ENCODE measurements at places on chromosomes 16 and 17. TPM values are rescaled to one million over a fixed set of nuclear protein-coding genes. Genes with fewer than 3 reads are reported as not detected.

Gene EIF3CL
- 46.2 TPM for total RNA-seq

GRCh38 chr16:79970551-79971236 is 370.2 kb upstream of the MAF start:
- H3K27ac ChIP-seq = no peak overlapping the region
- no peaks in the 10 kb centered on the region for H3K27me3 ChIP-seq
- no peaks in the 10 kb centered on the region for H3K36me3 ChIP-seq
- H3K4me3 ChIP-seq = no peak overlapping the region
- no peaks in the 10 kb centered on the region for H3K4me1 ChIP-seq

- no peaks in the 10 kb centered on the region for H3K36me3 ChIP-seq
- no peaks in the 10 kb centered on the region for H3K27me3 ChIP-seq
- no peak overlapping the region for H3K27ac ChIP-seq
- H3K4me1 ChIP-seq = no peaks in the 10 kb centered on the region
- no peak for DNase-seq
- no peak overlapping the region for H3K4me3 ChIP-seq
Measured at GRCh38 chr17:82316651-82317393, 586 bp downstream of the CD7 start.

GRCh38 chr16:85104821-85105391 is 7.4 kb downstream of the CIBAR2 start:
- H3K27ac ChIP-seq = no peak overlapping the region
- H3K36me3 ChIP-seq = no peaks in the 10 kb centered on the region
- no peaks in the 10 kb centered on the region for H3K4me1 ChIP-seq
- no peaks in the 10 kb centered on the region for H3K27me3 ChIP-seq

DNA sequence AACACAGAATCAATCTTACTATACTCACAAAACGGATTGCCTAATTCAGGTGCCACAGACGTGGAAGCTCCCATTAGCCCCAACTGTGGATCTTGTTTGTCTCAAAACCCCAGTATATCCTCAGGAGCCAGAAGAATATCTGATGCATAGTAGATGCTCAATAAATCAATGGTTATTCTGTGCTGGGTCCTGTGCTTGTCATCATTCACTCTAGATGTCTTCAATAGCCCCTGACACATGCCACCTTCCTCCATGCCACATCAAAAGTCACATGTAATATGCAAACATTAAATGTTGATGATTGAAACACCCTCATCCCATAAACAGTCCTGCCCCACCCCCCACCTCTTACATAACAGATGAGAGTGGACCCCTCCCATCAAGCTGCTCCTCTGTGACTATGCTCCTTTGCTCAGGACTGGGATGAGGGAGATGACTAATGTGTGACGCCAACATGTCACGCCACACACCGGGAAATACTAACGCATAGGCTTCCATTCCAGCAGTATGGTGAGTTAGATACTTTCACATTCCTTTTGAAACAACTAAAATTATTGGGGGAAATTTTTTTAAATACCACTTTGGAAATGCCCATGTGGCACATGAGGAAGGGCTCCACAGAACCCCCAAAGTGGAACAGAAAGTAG is 267.6 kb upstream of the SDK2 start:
- H3K27ac ChIP-seq = no peak overlapping the region
- no peaks in the 10 kb centered on the region for H3K27me3 ChIP-seq
- no peak for DNase-seq
- no peaks in the 10 kb centered on the region for H3K36me3 ChIP-seq
- H3K4me1 ChIP-seq = no peaks in the 10 kb centered on the region
- no peak overlapping the region for H3K4me3 ChIP-seq

Gene IKZF3
- total RNA-seq = 0.43 TPM

- H3K36me3 ChIP-seq = no peaks in the 10 kb centered on the region
- no peak for DNase-seq
- peak overlapping the region; percentile 42 for H3K27ac ChIP-seq
- no peak overlapping the region for H3K4me3 ChIP-seq
Measured at GRCh38 chr16:85126705-85127378, 14.6 kb upstream of the CIBAR2 start.

- no peaks in the 10 kb centered on the region for H3K27me3 ChIP-seq
- peaks cover 55% of the 10 kb centered on the region for H3K4me1 ChIP-seq
- peak overlapping the region; percentile 93 for H3K27ac ChIP-seq
- no peak for DNase-seq
- no peaks in the 10 kb centered on the region for H3K36me3 ChIP-seq
Measured at GRCh38 chr17:59783221-59784047, 76.0 kb downstream of the VMP1 start.

Gene VMO1
- total RNA-seq = 1.7 TPM

GRCh38 chr16:84656649-84657048 is 8.3 kb downstream of the KLHL36 start:
- H3K27me3 ChIP-seq = no peaks in the 10 kb centered on the region
- H3K36me3 ChIP-seq = peaks cover 7% of the 10 kb centered on the region
- H3K4me1 ChIP-seq = no peaks in the 10 kb centered on the region
- no peak for DNase-seq
- no peak overlapping the region for H3K27ac ChIP-seq

Gene CSH1
- not detected for total RNA-seq

Gene SEPTIN12
- not detected for total RNA-seq

Gene CXCL16
- total RNA-seq = 11.6 TPM

DNA sequence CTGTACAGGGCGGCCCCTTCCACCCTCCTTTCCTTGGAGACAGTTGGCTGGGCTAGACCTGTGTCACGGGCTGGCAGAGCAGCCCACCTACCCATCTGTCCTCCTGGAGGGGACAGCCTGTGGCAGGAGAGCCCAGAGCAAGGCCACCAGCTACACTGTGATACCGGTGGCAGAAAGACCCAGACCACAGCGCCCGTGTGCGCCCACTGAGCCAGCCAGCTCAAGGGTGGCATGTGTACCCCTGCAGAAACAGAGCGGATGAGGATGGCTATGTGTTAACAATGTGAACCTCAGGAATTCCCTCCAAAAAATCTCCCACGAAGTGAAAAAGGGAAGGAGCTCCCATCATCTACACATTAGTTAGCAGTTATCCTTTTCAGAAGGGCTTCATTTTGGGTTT is 7.1 kb downstream of the HBQ1 start:
- H3K4me3 ChIP-seq = no peak overlapping the region
- no peak for DNase-seq
- H3K4me1 ChIP-seq = no peaks in the 10 kb centered on the region
- no peaks in the 10 kb centered on the region for H3K27me3 ChIP-seq
- H3K27ac ChIP-seq = no peak overlapping the region
- H3K36me3 ChIP-seq = peaks cover 40% of the 10 kb centered on the region

GRCh38 chr17:43784068-43784467 is 3.8 kb downstream of the CFAP97D1 start:
- no peak overlapping the region for H3K4me3 ChIP-seq
- H3K4me1 ChIP-seq = no peaks in the 10 kb centered on the region
- DNase-seq = no peak
- no peaks in the 10 kb centered on the region for H3K27me3 ChIP-seq
- H3K27ac ChIP-seq = no peak overlapping the region
- H3K36me3 ChIP-seq = no peaks in the 10 kb centered on the region

DNA sequence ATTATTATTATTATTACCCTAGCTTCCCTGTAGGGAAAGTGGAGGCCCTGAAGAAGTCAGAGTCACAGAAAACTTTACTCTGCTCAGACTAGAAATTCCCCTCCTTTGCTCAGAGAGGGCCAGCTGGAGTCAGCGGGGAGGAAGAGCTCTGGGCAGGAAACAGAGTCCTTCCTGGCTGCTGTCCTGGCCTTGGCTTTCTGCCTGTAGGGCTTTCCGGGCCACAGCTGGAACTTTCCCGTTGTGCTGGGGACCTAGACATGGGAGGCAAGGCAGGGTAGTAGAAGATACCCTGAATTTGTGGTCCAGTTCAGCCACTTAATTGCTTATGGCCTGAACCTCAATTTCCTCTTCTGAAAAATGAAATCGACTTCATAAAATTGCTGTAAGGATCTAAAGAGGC is 14.0 kb upstream of the CCL2 start:
- no peak overlapping the region for H3K4me3 ChIP-seq
- DNase-seq = no peak
- H3K4me1 ChIP-seq = peaks cover 5% of the 10 kb centered on the region
- H3K27me3 ChIP-seq = no peaks in the 10 kb centered on the region
- H3K36me3 ChIP-seq = no peaks in the 10 kb centered on the region

- H3K27ac ChIP-seq = no peak overlapping the region
- DNase-seq = no peak
- peaks cover 27% of the 10 kb centered on the region for H3K4me1 ChIP-seq
- peak overlapping the region; percentile 59 for H3K4me3 ChIP-seq
Measured at GRCh38 chr16:649631-650030, 466 bp downstream of the WDR90 start.

- peak; percentile 15 for DNase-seq
- H3K4me3 ChIP-seq = no peak overlapping the region
- no peaks in the 10 kb centered on the region for H3K27me3 ChIP-seq
- H3K27ac ChIP-seq = no peak overlapping the region
- no peaks in the 10 kb centered on the region for H3K4me1 ChIP-seq
- no peaks in the 10 kb centered on the region for H3K36me3 ChIP-seq
Measured at GRCh38 chr16:72455743-72456659, 284.0 kb upstream of the PMFBP1 start.

GRCh38 chr16:50351952-50352351 is 16.8 kb downstream of the BRD7 start:
- H3K4me1 ChIP-seq = no peaks in the 10 kb centered on the region
- peaks cover 11% of the 10 kb centered on the region for H3K36me3 ChIP-seq
- H3K27me3 ChIP-seq = no peaks in the 10 kb centered on the region
- H3K4me3 ChIP-seq = no peak overlapping the region
- DNase-seq = no peak
- no peak overlapping the region for H3K27ac ChIP-seq

Measured in pancreas (tissue), 10 donors.